ENCODE measurements at places on chromosomes 4 and X.

DNA sequence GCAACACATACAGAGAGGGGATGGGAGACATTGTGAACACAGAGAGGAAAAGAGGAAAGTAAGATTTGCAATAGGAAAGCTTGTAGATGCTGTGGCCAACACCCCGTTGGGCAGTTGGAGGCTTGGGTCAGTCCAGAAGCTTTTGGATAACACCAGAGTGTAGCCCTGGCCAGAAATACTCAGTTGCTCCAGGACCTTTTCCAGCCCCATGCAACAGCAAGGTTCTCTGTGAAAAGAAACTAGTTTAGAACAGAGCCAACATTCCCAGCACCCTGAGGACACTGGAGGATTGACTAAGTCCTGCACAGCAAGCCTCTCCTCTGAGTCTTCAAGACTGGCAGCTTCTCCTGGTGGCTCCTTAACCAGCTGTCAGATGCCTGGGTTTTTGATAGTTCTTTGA, 27.9 kb upstream of the NAF1 start:
- DNase-seq = no peak

DNA sequence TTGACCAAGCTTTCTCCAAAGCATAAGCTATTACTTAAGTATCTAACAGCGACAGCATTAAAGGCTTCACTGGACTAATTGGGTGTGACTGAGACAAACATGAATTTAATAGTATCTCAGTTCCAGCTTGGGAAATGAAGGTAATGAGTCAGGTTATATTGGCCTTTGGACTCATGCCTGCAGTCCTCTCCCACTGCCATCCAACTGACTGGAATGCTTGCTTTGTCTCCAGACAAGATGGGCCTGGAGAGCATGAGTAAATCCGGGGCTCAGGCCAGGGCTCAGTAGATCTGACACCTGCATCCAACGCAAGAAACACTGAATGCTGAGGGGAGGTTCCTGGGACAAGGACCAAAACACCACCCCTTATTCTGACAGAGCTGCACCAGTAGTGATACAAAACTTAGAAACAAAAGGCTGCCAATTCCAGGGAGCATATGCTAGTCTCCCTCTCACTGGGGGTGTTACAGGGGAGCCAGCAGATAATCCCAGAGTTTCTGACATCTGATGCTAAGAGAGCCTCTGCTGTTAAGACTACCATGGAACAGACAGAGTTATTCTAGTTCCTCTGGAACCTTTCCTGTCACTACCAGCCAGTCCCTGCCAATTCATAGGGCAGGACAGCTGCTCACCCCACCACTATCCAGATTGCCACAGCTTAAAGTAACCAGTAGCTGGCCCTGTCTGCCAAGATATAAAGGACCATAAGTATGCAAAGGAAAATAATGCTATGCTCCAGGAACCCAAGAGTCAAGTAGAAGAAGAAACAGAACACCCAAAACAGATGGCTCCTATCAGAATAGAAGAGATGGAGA, 293.8 kb downstream of the IQCM start:
- no peak for DNase-seq

GRCh38 chr4:5940470-5941203, 47.8 kb upstream of the CRMP1 start:
- DNase-seq = no peak

DNA sequence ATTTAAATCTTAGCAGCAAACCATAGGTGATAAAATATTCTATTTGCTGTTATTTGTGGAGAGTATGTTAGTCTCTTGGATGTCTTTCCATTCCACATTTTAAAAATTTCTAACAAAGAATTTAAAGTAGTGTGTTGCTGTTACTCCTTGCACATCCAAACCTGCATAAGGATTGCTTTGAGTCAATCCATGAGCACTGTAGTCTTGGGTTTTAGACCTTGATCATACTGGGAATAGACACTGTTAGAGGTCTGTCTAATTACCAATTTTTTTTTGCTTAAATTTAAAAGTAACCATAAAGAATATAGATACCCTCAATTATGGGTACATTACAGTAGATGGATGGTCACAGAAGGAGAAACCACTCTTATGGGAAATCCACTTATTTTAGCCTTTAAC, 1.5 kb downstream of the AFP start:
- DNase-seq = no peak

DNA sequence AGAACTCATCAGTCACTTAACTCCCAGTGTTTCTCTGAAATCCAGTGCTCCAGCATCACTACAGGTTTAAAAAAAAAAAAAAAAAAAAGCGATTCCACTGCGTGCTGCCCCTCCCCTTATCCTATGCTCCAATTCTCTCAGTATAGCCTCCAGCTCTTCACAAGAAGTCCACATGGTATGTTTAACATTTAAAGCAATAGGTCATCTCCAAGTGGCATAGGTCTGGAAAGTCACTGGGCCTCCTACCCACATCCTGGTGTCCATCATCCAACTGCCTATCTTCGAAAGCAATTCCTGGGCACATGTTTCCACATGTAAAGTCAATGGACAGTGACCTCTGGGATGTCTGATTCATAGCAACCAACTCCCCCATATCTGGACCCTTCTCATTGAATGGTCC, 66.5 kb upstream of the MAP3K15 start:
- DNase-seq = no peak

- no peak for DNase-seq
Observed at GRCh38 chrX:153583433-153583832, 15.5 kb downstream of the CCNQ start.

- DNase-seq = no peak
Observed at GRCh38 chr4:173415885-173416653, 17.2 kb upstream of the SCRG1 start.

DNA sequence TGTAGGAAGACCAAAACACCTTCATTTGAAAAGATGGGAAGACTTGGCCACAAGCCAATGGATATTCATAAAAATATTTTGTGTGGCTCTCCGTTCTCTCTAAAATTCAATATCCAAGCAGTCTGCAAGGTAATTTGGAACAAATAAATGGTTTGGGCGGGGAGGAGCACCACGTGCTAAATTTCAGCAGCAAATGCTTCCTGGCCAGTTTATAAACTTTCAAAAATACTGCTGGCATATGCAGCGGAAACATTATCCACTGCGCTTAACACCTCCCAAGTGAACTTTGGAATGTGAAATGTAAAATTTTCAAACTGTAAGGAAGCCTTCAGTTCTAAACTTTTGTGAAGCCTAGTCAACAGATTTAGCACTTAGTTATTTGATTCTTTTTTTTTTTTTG, 191.0 kb downstream of the NSUN7 start:
- DNase-seq = no peak

DNA sequence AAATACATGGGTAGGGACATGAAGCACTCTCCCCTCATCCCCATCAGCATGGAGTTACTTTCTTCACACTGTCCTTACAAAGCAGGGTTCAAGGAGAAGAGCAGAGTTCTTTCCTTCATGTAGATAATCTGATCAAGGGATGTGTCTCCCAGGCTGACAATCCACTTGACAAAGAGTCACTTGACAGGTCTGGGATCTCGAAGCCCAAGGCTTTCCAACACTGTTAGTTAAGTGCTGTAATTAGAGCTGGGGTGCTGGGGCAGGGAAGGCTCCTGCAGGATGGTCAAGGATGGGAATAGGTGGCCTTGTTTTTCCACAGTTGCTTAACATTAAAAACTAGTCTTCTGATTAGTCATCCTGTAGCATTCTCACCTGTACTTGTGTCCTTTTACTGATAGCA, 38.0 kb downstream of the CCNG2 start:
- DNase-seq = no peak

DNA sequence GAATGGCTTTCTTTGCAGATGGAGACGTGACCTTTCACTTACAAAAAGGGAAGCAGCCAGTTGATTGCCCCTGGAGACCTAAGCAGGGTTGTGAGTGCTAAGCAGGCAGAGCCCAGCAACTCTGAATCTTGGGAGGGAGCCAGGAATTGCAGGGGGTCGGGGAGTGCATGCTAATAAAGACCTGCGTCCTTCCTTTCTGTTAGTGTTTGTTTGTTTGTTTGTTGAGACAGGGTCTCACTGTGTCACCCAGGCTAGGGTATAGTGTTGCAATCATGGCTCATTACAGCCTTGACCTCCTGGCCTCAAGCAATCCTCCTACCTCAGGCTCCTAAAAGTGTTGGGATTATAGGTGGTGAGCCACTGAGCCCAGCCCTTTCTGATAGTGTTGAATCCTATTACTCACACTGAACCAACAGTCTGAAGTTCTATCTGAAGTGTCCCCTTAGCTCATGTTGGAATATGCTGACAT, 137.4 kb downstream of the CEP135 start:
- DNase-seq = no peak

DNA sequence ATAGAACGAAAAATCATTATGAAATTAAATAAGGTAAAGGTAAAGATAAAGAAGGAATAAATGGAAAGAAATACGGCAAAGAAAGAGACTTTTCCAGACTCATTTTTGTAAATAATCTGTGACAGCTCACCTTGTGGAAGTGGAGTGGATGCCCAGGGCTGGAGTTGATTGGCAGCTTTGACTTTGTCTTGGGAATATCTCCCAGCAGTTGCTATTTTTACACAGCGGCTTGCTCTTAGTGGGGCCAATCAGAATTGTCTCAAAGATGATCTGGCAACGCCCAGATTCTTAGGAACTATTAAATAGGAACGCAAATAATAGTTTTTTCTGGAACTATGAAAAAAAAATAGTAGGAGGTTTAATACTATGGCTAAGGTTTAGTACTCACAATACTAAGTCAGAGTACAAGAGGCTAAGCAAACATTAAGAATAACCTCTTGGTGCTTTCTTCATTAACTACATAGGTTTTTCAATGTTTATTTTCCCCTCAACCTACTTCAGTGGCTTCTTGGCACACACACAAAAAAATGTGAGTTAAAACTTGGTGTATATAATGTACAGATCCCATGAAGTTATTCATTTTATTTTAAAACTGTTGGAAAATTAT, 132.7 kb downstream of the TRAM1L1 start:
- DNase-seq = no peak

DNA sequence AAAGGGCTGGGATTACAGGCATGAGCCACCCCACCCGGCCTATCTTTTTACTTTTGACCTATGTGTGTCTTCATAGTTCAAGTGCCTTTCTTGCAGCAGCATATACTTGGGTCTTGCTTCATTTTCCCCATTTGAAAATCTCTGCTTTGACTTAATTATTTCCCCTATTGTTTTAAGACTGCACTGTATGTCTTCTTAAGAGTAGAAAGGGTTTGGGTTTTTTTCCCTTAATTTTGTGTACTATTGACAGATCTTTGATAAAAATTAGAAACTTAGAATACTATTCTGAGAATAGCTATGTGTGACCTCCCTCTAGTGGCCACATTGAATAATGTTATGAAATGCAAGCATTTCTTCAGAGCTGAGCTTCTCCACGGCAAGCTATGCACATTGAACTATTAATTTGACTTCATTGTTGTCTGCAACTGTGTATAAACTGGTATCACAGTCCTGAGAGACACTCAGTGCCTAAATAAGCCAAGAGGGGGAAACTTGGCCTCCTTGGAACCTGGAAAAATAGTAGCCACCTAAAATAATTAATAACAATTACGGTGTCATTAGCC, 8.7 kb upstream of the SLC25A4 start:
- no peak for DNase-seq

GRCh38 chr4:105933083-105933482, 37.8 kb downstream of the NPNT start:
- no peak for DNase-seq

DNA sequence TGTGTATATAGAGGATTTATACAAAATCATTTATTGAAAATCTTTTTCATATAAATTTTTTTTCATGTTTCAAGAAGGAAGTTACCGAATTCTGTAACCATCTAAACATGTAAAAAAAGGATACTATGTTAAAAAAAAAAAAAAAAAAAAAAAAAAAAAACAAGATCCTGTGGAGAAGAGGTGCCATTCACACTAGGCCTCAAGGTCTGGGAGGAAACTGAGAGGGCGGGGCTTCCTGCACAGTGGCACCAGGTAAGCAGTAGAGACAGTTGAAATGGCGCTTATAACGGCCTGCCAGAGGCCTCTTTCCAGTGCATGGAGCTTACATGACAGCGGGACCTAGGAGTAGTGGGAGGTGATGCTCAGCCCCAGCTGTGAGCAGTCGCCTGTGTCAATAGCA, 17.5 kb downstream of the TRAPPC2 start:
- DNase-seq = no peak

DNA sequence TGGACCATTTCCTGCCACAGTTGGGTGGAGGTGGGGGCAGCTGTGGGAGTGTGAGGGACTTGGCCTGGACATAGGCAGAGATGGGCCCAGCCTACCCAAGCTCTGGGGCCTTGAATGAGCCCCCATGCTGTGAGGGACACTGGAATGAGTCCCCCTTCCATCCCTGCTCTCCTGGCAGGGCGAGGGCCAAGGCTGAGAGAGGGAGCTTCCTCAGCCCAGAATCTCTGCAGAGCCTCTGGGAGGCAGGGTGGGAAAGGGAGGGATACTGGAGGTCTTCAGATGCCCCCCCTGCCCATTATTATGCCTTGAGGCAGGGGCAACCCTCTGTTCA, 124.5 kb upstream of the PJA1 start:
- DNase-seq = no peak

DNA sequence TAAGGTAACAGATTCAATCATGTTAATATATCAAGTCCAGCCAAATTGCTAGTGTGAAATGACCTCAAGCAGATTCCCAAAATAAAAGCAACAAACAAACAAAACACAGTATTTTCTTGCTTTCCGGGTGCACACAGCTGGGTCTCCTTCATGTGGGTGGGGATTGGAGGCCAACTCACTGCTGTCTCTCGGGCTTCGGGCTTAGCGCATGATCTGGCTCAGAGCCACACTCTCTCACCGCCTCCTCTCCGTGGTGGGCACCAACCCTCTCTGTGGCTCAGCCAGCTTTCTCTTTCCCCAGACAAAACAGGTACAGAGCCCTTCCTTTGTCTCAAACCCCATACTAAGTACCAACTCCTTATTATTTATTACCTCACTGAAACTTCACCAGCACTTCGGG, 2.9 kb upstream of the REELD1 start:
- DNase-seq = no peak

- DNase-seq = no peak
Observed at GRCh38 chrX:131010186-131010585, 48.0 kb upstream of the ARHGAP36 start.

- DNase-seq = no peak
Observed at GRCh38 chr4:182908124-182908523, 9.1 kb downstream of the DCTD start.

DNA sequence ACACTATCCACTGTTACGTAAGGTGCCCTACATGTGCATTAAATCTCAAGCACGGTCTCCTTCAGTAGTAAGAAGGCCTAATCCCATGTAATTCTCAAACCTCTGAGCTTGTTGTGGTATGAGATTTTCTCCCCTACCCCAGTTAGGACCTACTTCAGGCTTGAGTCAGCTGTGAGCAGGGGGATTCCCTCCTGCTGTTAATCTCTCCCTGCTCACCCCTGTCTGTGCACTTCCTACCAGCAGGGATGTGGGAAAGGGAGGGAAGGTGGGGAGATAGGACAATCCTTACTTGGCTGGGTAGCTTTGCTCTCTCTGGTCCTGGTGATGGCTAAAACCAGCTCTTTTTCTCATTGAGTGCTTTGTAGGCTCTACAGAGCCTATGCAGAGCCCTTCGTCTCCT, 60.8 kb downstream of the PALLD start:
- no peak for DNase-seq

DNA sequence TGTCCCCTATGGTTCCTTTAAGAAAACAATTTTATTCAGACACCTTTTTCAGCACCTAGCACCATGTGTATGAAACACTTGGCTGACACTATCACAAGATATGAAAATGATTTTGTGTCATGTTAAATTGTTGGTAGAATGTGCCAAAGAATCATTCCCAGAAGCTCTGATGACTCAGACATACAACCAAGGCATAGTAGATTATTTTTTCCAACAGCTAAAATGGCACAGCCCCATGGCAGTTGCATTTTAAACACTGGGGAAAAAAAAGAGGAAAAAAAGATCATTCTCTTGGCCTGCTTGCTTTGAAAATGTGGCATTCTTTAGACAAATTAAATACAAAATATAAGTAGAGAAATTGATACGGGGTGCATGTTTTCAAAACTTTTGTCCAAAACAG, 230.2 kb downstream of the NLGN4X start:
- DNase-seq = no peak

Measured in cortex of kidney (tissue), 1 donor.